T-cell (primary cell): ENCODE measurements at places on chromosomes 11 and 22. TPM values are rescaled to one million over a fixed set of nuclear protein-coding genes. Genes with fewer than 3 reads are reported as not detected.

GRCh38 chr11:131670876-131671275 lies 300.5 kb downstream of the NTM start:
- H3K4me3 ChIP-seq, result no peak overlapping the region
- H3K27me3 ChIP-seq, result peaks cover 5% of the 10 kb centered on the region
- no peaks in the 10 kb centered on the region for H3K4me1 ChIP-seq

- H3K27ac ChIP-seq, result no peak overlapping the region
- no peak for DNase-seq
- no peaks in the 10 kb centered on the region for H3K27me3 ChIP-seq
- no peaks in the 10 kb centered on the region for H3K36me3 ChIP-seq
- H3K4me3 ChIP-seq, result no peak overlapping the region
These were observed 263.2 kb upstream of the SESN3 start for GRCh38 chr11:95494167-95494566.

DNA sequence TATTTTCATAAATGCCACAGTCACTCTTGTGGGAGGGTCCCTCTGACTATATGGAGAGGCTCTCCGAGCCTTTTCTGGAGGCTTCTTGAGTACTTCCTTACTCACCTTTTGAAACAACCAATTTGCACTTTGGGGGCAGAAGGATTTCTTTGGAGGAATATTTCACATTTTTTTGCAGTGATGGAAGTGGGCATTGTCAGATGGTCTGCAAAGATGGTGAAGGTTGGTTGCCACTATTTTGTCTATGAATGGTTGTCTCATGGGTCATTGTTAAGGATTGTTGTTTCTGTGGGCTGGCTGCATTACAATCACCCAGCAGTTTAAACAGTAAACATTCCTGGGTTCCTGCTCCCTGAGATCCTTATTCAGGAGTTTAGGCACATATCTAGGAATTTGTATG lies 388.2 kb downstream of the TMEM135 start:
- no peak overlapping the region for H3K4me3 ChIP-seq
- no peak overlapping the region for H3K27ac ChIP-seq
- no peak for DNase-seq
- H3K36me3 ChIP-seq, result no peaks in the 10 kb centered on the region
- H3K4me1 ChIP-seq, result no peaks in the 10 kb centered on the region

GRCh38 chr11:69003301-69003865 lies 9.7 kb downstream of the MRGPRF start:
- peaks cover 51% of the 10 kb centered on the region for H3K27me3 ChIP-seq
- H3K27ac ChIP-seq, result no peak overlapping the region
- no peak for DNase-seq
- H3K4me3 ChIP-seq, result no peak overlapping the region

DNA sequence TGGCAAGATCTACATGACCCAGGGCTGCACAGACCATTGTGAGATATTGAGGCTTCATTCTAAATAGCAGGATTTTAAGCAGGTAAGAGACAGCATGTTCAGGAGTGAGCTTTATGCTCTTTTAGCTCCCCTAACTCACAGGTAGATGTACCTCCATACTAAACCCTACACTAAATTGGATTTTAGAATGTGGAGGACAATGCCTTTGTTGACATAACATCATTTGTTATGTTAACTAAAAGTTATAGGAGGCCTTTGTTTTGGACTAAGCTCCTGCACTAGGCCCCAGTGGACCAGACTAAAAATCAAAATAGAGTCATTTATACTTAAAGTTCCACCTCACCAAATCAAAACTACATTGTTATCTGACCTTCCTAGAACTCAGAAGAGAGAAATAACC lies 6.8 kb downstream of the DDIAS start:
- no peak for DNase-seq
- no peaks in the 10 kb centered on the region for H3K36me3 ChIP-seq
- H3K4me3 ChIP-seq, result no peak overlapping the region
- H3K27me3 ChIP-seq, result no peaks in the 10 kb centered on the region
- H3K4me1 ChIP-seq, result no peaks in the 10 kb centered on the region
- no peak overlapping the region for H3K27ac ChIP-seq

DNA sequence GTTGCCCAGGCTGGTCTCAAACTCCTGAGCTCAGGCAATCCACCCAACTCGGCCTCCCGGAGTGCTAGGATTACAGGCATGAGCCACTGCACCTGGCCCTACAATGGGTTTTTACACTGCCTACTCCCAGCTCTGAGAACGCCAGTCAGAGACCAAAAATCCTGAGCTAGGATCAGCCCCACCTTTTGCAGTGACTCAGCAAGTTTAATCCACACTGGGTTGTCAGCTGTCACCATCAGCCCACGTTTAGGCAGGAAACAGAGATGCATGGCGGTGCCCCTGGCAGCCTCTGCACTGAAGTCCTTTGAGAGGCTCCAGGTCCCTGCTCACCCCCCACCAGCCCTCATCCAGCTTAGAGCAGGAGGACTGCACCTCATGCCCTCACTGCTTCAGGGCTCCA lies 117.6 kb downstream of the ARHGAP8 start:
- H3K4me1 ChIP-seq, result no peaks in the 10 kb centered on the region
- DNase-seq, result no peak
- no peaks in the 10 kb centered on the region for H3K36me3 ChIP-seq
- no peak overlapping the region for H3K4me3 ChIP-seq

DNA sequence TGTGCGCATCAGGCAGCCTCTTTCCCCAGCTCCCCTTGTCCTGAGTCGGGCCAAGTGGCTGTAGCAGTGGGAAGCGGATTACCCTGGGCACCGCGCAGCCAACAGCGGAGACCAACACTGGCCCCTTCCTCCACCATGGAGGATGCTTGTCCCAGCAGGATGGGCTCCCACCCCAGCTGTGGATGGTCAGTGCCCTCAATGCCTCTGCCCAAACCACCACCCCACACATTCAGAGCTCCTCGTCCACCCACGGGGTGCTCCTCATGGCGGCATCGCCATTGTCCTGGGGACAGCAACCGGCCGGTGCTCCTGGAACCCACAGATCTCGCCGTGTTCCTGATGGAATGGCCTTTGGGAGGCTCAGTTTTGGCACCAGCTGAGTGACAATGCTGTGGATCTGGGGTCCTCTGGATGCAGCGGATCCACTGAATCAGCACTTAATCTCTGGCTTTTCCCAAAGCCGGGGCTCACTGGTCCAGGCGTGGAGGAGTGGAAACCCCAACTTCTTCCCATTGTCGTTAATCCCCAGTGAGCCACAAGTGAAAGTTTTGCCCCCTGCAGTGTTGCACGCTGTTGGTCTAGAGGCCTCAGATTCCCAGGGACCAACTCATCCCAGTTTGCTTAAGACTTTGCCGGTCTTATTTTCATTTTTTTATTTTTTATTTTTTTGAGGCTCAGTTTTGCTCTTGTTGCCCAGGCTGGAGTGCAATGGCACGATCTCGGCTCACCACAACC lies 4.1 kb upstream of the B4GALNT4 start:
- no peak for DNase-seq
- H3K27ac ChIP-seq, result no peak overlapping the region
- no peak overlapping the region for H3K4me3 ChIP-seq
- no peaks in the 10 kb centered on the region for H3K27me3 ChIP-seq
- no peaks in the 10 kb centered on the region for H3K36me3 ChIP-seq

Gene FGF4
- total RNA-seq, result not detected

- no peak for DNase-seq
- H3K4me1 ChIP-seq, result no peaks in the 10 kb centered on the region
- no peaks in the 10 kb centered on the region for H3K27me3 ChIP-seq
- no peaks in the 10 kb centered on the region for H3K36me3 ChIP-seq
These were observed 6.7 kb downstream of the CARD18 start for GRCh38 chr11:105132716-105133511.

Gene STX3
- total RNA-seq, result 8.9 TPM

Gene TRIM29
- total RNA-seq, result not detected

DNA sequence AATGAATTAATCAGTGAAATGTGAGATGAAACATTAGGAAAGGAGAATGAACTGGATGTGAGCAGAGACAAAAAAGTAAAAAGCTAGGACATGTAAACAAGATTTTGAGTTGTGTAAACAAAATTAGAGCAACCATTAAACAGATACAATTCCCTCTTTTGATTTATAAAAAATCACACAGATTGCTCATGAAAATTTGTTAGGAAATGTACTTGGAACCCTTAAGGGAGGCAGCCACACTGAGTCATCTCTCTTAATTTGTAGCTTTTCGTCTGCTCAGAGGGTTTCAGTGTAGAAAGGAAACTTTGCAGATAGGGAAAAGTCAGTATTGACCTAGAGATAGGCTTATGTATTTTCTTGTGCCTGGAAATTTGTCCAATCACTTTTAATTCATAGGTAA lies 49.6 kb upstream of the ME3 start:
- no peak overlapping the region for H3K4me3 ChIP-seq
- no peak overlapping the region for H3K27ac ChIP-seq
- no peaks in the 10 kb centered on the region for H3K36me3 ChIP-seq

GRCh38 chr22:45838305-45838887 lies 138.6 kb downstream of the WNT7B start:
- no peak for DNase-seq
- H3K4me1 ChIP-seq, result no peaks in the 10 kb centered on the region
- H3K27me3 ChIP-seq, result no peaks in the 10 kb centered on the region
- H3K27ac ChIP-seq, result no peak overlapping the region
- no peak overlapping the region for H3K4me3 ChIP-seq
- H3K36me3 ChIP-seq, result peaks cover 8% of the 10 kb centered on the region

GRCh38 chr22:46730568-46731245 lies 7.3 kb downstream of the CERK start:
- H3K4me1 ChIP-seq, result peaks cover 74% of the 10 kb centered on the region
- no peaks in the 10 kb centered on the region for H3K27me3 ChIP-seq
- H3K36me3 ChIP-seq, result peaks cover 14% of the 10 kb centered on the region
- H3K4me3 ChIP-seq, result no peak overlapping the region
- no peak for DNase-seq

DNA sequence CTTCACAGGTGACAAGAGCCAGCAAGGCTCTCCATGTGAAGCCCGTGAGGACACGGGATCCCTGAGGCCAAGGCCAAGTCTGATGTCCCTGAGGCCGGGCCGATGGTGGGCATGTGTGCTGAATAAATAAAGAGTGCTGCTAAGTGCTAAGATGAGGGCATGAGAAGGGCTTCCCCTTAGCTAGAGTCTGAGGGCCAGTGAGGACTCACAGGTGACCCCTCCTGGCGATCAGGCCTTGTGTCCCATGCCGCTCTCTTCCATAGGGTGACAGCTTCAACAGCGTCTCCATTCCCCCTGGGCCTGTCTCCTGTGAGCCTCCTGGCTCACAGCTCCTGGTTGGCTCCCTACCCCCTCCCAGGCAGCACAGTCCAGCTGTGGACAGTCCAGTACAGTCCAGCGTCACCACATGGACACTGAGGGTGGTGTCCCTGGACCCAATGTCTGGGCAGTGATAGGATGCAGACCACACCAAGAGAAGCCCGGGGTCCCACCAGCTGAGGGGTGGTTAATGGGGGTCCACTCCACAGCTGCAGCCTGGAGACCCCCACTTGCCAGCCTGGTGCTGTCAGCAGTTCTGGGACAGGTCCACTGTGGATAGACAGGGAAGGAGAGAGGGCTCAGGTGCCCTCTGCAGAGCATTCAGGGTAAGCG lies 1033.2 kb downstream of the TBC1D22A start:
- DNase-seq, result no peak
- H3K27me3 ChIP-seq, result peaks cover 8% of the 10 kb centered on the region
- no peaks in the 10 kb centered on the region for H3K36me3 ChIP-seq
- H3K4me3 ChIP-seq, result no peak overlapping the region

GRCh38 chr11:74535371-74536160 lies 42.0 kb upstream of the LIPT2 start:
- no peaks in the 10 kb centered on the region for H3K4me1 ChIP-seq
- H3K36me3 ChIP-seq, result no peaks in the 10 kb centered on the region
- no peak for DNase-seq
- no peaks in the 10 kb centered on the region for H3K27me3 ChIP-seq

DNA sequence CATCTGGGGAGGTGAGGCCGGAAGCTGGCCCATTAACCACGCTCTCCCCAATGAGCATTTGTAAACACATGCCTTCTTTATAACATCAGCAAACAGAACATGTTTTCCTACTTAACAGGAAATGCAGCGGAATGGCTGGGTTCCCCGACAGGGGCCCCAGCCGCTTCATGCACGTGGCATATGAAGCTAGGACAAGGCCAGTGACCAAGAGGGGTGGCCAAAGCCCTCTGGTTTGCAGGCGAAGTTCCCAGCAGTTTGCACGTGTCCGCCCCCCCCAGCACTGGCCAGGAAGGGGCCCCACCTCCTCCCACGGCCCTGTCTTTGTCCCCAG lies 38.7 kb upstream of the LINC01488 start:
- no peak overlapping the region for H3K4me3 ChIP-seq
- DNase-seq, result no peak
- no peak overlapping the region for H3K27ac ChIP-seq

Gene APOA4
- total RNA-seq, result not detected

GRCh38 chr22:36331912-36332622 lies 55.7 kb downstream of the MYH9 start:
- H3K36me3 ChIP-seq, result no peaks in the 10 kb centered on the region
- H3K4me1 ChIP-seq, result peaks cover 100% of the 10 kb centered on the region
- H3K27ac ChIP-seq, result peak overlapping the region; percentile 88
- H3K27me3 ChIP-seq, result no peaks in the 10 kb centered on the region
- peak; percentile 55 for DNase-seq

- H3K4me1 ChIP-seq, result peaks cover 4% of the 10 kb centered on the region
- H3K36me3 ChIP-seq, result peaks cover 6% of the 10 kb centered on the region
- DNase-seq, result peak; percentile 1
- no peak overlapping the region for H3K4me3 ChIP-seq
These were observed 57.8 kb upstream of the APOA1 start for GRCh38 chr11:116895048-116895757.

Gene DCHS1
- total RNA-seq, result 11.2 TPM

Gene FXYD6
- total RNA-seq, result not detected

GRCh38 chr22:50583294-50583861 lies 729 bp upstream of the CHKB start:
- H3K27me3 ChIP-seq, result no peaks in the 10 kb centered on the region
- H3K27ac ChIP-seq, result peak overlapping the region; percentile 22
- H3K4me3 ChIP-seq, result peak overlapping the region; percentile 67
- DNase-seq, result no peak
- H3K36me3 ChIP-seq, result peaks cover 7% of the 10 kb centered on the region
- H3K4me1 ChIP-seq, result peaks cover 8% of the 10 kb centered on the region

DNA sequence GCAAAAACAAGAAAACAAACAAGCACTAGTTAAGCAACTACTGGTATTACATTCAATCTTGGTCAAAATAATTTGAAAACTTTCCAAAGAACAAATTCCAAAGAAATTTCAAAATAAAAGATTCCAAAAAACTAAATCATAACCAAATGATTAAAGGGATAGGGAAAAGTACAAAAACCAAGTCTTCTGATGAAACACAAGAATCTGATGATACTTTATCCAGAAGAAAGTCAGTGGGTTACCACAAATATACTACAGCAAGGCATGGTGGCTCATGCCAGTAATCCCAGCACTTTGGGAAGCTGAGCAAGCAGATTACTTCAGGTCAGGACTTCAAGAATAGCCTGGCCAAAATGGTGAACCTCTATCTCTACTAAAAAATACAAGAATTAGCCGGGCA lies 59.1 kb downstream of the NUP98 start:
- H3K36me3 ChIP-seq, result peaks cover 7% of the 10 kb centered on the region
- no peak overlapping the region for H3K27ac ChIP-seq
- no peaks in the 10 kb centered on the region for H3K4me1 ChIP-seq
- no peak overlapping the region for H3K4me3 ChIP-seq
- no peaks in the 10 kb centered on the region for H3K27me3 ChIP-seq

Gene ARHGEF17
- 0.49 TPM for total RNA-seq

Gene CBLIF
- total RNA-seq, result not detected
